ENCODE measurements at places on chromosomes 4 and X. TPM values are rescaled to one million over a fixed set of nuclear protein-coding genes. Genes with fewer than 3 reads are reported as not detected.

- no peak for DNase-seq
These were observed 19.6 kb downstream of the NSDHL start for GRCh38 chrX:152850465-152850864.

GRCh38 chr4:184097241-184097605 lies 120.5 kb downstream of the ENPP6 start:
- peak; percentile 73 for DNase-seq

GRCh38 chr4:112927544-112927943 lies 121.9 kb upstream of the ANK2 start:
- DNase-seq = no peak

- peak; percentile 73 for DNase-seq
These were observed 6.2 kb upstream of the IQSEC2 start for GRCh38 chrX:53287493-53288138.

DNA sequence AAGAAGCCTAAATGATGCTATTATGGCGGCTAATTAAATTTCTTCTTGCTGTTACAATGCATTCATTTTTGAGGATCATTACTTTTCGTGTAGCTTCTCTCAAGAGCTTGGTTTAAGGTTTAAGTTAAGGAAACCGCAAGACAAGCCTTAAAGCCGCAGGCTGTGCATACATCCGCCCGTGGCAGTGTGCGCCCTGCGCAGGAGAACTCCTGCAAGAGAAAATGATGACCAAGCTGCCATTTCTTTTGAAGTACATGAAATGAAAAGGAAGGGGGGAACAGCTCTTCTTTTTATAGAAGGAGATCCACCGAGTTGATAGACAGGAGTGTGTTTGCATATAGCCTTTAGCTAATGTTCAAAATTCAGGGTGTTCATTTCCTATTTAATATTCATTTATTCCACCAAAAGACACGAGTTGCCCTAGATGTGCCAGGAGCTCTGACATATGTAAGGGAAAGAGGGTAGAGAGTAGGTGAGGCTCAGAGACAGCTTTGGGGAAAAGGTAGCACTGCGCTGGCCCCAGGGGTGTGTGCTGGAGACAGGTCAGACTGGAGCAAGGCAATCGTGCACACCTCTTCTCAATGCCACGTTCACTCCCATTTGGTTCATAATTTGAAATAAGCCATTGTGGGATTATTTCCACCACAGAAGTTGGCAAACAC lies 112.1 kb upstream of the LDB2 start:
- DNase-seq = no peak

DNA sequence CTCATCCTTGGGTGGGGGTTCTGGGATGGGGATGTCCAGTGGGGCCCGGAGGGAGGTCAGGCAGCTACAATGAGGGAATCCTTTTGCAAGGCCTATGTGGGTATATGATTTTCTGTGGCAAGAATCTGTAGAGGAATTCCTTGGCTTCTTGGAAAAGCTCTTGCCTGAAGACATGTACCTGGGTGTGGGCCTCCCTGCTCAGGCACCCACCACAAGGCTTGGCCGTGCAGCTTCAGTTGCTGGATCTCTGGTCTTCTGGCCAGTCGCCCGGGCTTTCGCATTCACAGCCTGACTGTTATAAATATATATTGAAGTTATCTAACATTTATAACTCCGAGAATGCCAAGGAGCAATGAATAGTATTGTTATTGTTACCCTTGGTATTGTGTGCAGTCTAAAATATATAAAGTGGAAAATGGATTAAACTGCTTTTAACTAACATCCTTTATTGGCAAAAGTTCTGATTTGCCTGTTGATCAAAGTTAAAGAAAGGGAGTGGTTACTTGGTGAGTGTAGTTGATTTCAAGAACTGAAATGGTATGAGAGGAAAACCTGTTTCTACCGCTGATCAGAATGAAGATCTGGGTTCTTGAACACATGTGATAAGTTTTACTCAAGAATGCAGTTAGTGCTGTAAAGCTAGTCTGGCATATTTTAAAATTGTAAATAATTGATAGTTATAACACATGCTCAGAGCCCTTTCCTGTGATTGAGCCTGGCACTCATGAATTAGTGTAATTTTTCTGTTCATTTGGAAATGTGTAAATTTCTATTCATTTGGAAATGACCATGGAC lies 36.0 kb downstream of the PTTG2 start:
- DNase-seq = peak; percentile 51

DNA sequence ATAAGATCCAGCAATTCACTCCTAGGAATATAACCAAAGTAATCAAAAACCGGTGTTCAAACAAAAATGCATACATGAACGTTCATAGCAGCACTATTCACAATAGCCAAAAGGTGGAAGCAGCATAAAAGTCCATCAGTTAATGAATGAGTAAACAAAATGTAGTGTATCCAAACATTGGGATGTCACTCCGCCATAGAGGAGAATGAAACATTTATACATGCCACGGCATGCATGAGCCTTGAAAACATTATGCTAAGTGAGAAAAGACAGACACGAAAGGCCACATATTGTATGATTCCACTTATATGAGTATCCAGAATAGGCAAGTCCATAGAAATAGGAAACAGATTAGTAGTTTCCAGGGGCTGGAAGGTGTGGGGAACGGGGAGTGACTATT lies 11.0 kb upstream of the PDLIM3 start:
- DNase-seq = no peak

- no peak for DNase-seq
These were observed 1188.1 kb downstream of the PCDH7 start for GRCh38 chr4:31908261-31908660.

DNA sequence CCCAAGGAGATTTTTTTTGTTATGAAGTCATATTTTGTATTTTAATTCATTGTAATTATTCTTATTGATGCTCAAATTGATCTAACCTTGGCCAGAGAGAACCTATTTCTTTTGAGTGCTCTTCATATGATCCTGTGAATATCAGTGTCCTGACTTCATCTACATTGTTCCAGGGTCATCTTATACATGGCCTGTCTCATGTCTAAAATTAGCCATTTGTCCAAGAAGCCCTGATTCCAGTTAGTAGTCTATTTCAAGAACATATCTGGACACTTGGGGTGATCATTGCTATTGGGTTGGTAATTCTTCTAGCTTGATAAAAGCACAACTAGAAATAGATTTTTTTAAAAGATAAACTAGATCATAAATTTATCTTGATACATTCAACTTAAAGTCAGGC lies 266.2 kb downstream of the SPRY1 start:
- no peak for DNase-seq

DNA sequence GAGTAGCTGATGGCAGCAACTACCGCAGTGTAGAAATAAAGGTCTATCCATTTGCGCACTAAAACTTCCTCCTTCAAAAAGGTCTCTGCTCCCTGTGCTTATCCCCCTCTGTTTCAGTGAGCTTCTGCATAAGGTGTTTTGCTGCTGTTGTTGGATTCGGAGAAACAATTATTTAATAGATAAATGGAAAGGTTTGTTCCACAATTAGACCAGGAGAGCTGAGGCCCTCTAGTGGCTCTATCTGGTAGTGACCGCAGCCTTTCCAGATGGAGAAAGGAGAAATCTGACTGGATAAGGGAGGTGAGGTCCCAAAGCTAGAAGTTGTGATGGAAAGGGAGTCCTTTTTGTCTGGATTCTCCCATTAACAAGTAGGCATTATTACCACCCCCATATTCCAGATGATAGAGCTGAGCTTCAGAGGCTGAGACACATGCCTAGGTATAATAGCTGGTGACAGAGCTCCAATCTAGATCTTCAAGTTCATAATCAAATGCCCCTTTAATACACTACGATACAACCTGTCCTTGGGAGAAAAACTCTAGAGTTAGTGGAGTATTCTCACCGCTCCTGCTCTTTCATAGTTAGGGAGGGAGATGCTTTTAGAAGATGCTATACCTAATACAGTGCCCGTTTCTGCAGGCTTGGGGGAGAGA lies 5.1 kb upstream of the GABRQ start:
- DNase-seq = peak; percentile 33

DNA sequence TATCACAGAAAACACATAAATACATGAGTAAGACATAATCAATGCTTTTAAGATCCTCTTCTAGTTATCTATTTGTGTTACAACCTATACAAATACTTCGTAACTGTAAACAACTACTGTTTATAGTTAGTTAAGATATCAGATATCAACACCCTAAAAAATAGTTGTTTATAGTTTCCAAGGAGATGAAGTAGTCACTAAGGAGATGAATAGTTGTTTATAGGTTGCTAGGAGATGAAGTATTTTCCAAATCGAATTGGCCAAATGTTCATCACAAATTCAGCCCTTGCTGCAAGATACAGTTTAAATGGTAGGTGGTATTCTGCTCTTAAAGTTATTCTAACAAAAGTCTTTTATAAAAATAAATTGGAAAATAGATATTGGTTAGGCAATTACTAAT lies 618.2 kb upstream of the PCDH10 start:
- DNase-seq = no peak

DNA sequence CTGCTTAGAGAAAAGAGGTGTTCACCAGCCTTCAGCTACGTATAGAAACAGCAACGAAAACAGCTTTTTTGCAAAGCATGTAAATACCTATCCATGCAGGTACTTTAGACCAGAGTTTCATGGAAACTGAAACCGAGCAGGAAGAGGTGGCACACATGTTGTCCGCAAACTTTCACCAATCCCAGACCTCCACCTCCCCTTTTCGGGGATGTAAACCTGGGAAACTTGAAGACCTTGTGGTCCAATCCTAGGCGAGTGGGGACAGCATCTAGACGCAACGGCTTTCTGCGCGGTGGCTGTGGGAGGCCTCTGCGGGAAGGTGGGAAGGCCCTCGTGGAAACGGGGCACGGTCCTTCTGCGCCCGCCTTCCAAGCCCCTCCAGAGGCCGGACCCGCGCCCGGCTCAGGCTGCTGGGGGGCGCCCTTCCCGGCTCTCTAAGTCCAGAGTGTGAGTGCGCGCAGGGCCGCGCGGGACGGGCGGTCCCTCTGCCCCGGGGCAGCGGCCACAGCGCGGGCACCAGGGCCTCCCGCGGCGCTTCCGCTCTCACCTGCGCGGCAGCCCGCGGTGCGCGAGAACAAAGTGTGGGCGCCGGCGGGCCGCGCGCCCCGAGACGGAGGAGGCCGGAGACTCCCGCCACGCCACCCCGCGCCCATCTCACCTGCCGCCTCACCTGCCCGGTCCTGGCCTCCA lies 830 bp upstream of the SHROOM2 start:
- no peak for DNase-seq

- no peak for DNase-seq
These were observed 78.0 kb downstream of the DMD start for GRCh38 chrX:33133320-33133719.

- DNase-seq = no peak
These were observed 216.0 kb downstream of the PTTG2 start for GRCh38 chr4:38176165-38176564.

- no peak for DNase-seq
These were observed 45.5 kb upstream of the RBPJ start for GRCh38 chr4:26275281-26275680.

DNA sequence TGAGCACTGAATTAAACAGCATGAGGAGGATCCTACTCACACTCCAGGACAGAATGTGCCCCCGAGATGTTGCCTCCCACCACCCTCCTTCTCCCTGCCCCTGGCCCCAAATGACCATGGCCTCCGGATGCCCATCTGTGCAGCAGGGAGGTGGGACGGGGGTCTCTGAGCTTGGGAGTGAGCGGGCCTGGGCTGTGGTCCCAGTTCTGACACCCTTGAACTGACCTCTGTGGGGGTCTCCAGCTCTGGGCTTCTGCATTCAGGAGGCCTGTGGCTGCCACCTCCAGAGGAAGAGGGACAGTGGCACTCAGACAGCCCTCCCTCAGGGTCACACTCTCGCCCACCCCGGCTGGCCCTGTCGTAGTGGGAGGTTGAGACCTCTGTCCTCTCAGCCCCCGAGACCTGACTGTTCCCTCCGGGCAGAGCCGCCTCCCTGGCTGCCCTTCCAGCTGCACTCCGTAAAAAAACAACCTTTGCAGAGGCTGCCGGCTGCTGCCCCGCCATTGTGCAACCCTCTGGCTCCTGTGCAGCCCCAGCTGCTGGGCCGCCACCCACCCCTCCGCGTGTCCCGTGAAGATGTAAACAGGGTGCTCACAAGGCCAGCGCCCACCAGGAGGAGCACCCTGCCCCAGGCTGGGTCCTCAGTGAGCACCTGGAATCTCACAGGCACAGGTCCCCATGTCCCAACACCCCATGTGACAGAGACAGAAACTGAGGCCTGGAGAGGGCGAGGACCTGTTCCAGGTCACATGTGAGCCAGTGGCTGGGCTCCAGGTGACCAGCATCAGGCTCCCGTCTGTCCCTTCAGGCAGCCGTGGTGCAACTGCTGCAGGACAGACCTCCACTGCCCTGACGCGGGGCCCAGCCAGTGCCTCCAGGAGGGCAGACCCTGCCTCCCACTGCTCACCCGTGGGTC lies 39.6 kb downstream of the HTRA3 start:
- peak; percentile 51 for DNase-seq

GRCh38 chr4:67713529-67714247 lies 12.7 kb upstream of the UBA6 start:
- no peak for DNase-seq

- no peak for DNase-seq
These were observed 59.0 kb downstream of the CHM start for GRCh38 chrX:85988353-85988752.

GRCh38 chrX:19127649-19128168 lies 5.4 kb upstream of the ADGRG2 start:
- peak; percentile 48 for DNase-seq

GRCh38 chrX:42117318-42117717 lies 194.0 kb upstream of the CASK start:
- no peak for DNase-seq

DNA sequence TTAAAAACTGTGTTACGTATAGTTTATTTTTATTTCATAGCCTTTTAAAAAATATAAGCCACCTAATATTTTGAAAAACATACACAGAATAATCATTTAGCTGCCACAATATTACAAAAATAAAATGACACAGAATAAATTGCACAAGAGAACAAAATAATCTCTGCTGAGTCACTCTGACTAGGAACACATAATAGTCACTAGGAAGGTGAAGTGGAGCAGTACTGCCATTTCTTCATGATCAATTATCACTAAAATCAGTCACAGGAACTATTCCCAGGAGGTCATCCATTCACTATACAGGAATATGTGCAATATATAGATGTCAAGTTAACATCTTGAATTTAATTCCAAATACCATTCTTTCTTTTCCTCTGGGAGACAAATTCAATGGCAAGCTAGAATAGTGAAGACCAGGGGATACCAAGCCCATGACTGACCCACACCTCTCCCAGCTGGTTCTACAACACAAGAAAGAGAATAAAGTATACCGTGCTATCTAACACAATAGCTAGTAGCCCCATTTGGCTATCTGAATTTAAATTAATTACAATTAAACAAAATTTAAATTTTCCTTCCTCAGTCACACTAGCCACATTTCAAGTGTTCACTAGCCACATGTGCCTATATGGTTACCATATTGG lies 5.9 kb downstream of the SMIM43 start:
- no peak for DNase-seq

- no peak for DNase-seq
These were observed 47.0 kb upstream of the NKAP start for GRCh38 chrX:119990556-119991004.

- no peak for DNase-seq
These were observed 50.6 kb upstream of the GATB start for GRCh38 chr4:151811403-151811802.

Gene ADH1B
- 201 TPM for total RNA-seq

Gene DCAF12L1
- not detected for total RNA-seq

Gene TKTL1
- 4.1 TPM for total RNA-seq

Gene SLC25A6
- 206 TPM for total RNA-seq

Gene BMP3
- 0.08 TPM for total RNA-seq

Gene FAM236C
- not detected for total RNA-seq

Gene SPIN4
- total RNA-seq = 1.5 TPM

Gene ATP1B4
- total RNA-seq = not detected

Gene GPR50
- not detected for total RNA-seq

Gene PAK3
- 0.29 TPM for total RNA-seq

Gene TMEM35A
- total RNA-seq = 0.41 TPM

Gene SATL1
- total RNA-seq = 0.10 TPM

Gene ETDB
- not detected for total RNA-seq

Gene SLC6A14
- total RNA-seq = not detected

All from left cardiac atrium (tissue), 4 donors.